CD8-positive, alpha-beta memory T cell (primary cell): ENCODE measurements at places on chromosomes 7 and 10.

DNA sequence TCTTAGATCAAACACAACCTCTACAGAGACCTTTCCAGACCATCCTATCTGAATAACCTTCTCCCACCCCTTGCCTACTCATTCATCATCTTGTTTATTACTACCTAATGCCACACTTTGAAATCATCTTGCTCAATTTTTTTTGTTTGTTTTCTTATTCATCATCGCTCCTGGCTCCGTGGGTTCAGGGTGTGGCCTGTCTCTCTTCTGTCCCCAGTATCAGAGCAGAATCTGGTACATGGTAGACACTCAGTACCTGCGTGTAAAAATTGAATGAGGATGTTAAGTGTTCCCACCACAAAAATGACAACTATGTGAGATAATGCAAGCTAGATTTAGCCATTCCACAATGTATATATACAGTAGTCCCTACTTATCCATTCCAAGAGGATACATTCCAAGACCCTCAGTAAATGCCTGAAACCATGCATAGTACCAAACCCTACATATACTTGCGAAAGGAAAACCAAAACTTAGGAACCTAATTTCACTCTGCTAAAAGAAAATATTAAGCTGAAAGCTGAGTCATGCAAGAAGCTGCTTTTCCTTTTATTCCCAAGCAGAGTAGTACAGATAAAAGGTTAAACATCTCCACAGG is 72.1 kb upstream of the SEC61G start:
- DNase-seq = no peak

- DNase-seq = no peak
Measured at GRCh38 chr7:38310591-38311101, 37.2 kb upstream of the TARP start.

GRCh38 chr7:26369593-26369992 is 77.9 kb downstream of the SNX10 start:
- DNase-seq = peak; percentile 48

- no peak for DNase-seq
Measured at GRCh38 chr7:50475340-50475739, 25.2 kb upstream of the FIGNL1 start.

GRCh38 chr10:80137920-80138319 is 5.4 kb downstream of the PLAC9 start:
- no peak for DNase-seq
